Skeletal muscle tissue (tissue), 5 donors: ENCODE measurements at places on chromosomes 16 and 17. TPM values are rescaled to one million over a fixed set of nuclear protein-coding genes. Genes with fewer than 3 reads are reported as not detected.

The NOTUM gene
- 0.52 TPM for total RNA-seq

The SLFN12 gene
- total RNA-seq, result 16.7 TPM

The BOLA2 gene
- total RNA-seq, result 25.6 TPM

The ZNF830 gene
- 15.1 TPM for total RNA-seq

The UBE2G1 gene
- total RNA-seq, result 49.1 TPM
